ENCODE measurements at places on chromosomes 11 and 22.

- DNase-seq: no peak
Observed at GRCh38 chr22:24401931-24402367, 25.4 kb upstream of the ADORA2A start.

DNA sequence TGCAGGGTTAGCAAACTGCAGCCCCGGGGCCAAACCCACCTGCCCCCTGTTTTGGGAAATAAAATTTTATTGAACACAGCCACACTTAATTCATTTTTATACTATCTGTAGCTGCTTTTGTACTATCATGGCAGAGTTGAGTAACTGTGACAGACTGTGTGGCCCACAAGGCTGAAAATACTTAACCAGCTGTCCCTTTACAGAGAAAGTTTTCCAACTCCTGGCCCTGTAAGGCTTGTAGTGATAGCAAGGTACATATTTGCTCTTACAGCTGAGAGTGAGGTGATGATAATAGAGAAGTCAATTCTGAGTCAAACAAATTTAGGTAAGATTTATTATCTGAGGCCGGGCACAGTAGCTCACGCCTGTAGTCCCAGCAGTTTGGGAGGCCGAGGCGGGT, 87.4 kb upstream of the SLC6A5 start:
- no peak for DNase-seq

- DNase-seq: no peak
Observed at GRCh38 chr11:110565357-110566336, 135.9 kb downstream of the FDX1 start.

- no peak for DNase-seq
Observed at GRCh38 chr11:66981976-66982578, 7.0 kb downstream of the C11orf86 start.

- DNase-seq: no peak
Observed at GRCh38 chr11:97432926-97433325, 1043.1 kb downstream of the JRKL start.

- no peak for DNase-seq
Observed at GRCh38 chr11:100712583-100712982, 25.5 kb downstream of the ARHGAP42 start.

DNA sequence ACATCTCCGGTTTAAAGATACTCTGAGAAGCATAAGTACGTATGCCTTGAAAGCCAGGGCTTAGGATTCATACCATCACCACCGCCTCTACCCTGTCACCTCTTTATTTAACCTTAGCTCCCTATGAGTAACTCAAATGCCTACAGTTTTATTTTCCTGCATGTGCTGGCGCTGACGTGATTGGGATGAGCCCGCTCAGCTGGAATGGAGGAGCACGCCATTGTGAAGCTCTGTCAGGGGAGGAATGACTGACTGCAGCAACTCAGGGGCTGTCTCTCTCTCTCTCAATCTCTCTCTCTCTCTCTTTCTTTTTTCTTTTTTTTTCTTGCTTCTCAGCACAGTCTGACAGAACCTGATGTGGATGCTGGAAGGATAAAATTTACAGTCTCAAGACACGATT, 12.4 kb downstream of the CAVIN3 start:
- no peak for DNase-seq

DNA sequence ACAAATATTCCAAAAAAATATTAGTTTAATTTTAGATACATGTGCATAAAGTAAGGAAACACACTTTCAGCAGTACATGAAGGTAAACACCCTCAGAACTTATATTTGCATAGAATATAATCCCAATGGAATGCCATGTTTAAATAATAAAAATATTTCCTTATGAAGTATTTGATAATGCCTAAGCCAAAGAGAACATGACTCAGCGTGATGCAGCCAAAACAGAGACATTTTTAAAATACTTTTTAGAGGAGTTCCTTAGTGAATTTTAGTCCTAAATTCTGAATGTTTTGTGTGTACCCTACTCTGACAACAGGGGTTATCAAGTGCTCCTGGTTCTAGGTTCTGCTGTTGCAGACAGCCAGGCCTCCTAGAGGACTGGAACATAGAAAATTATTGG, 39.1 kb upstream of the POU2AF2 start:
- no peak for DNase-seq

DNA sequence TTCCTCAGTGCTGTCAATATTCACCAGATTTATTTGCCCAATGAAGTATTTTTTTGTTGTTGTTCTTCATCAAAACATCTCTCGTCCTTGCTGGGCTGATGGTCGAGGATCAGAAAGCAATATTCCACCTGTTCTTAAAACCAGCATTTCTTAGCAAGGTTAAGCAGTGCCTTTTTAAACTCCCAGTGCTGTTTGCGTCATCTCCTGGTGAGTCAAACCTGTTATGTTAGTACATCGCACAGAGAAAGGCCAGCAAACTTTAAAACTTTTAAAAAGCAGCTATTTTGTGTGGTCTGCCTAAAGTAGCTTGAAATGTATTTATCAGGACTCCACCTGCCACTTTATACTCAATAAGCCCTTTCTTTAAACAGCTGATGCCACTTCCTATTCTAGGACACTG, 802.0 kb downstream of the KCNA4 start:
- no peak for DNase-seq

GRCh38 chr22:42340829-42341383, 70.5 kb upstream of the TCF20 start:
- peak; percentile 69 for DNase-seq

DNA sequence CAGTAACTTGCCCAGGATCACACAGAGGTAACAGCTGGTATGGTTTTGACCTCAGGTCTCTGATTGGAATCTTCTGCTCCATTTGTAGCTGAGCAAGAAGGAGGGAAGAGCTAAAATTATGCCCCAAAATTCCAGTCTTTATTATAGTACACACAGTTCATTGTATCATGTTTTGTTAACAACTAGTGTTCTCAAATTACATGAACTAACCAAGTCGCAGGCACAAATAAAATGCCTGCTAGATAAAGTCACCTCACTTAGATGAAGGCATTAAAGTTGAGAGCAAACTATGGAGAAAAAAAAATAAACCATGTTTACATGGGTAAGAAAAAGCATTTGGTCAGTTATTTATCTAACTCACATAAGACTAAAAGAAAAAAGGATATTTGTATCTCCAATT, 58.8 kb downstream of the PDGFD start:
- DNase-seq: no peak

GRCh38 chr22:24836282-24836681, 30.3 kb downstream of the SGSM1 start:
- no peak for DNase-seq

- DNase-seq: no peak
Observed at GRCh38 chr11:87778357-87778756, 396.9 kb downstream of the RAB38 start.

DNA sequence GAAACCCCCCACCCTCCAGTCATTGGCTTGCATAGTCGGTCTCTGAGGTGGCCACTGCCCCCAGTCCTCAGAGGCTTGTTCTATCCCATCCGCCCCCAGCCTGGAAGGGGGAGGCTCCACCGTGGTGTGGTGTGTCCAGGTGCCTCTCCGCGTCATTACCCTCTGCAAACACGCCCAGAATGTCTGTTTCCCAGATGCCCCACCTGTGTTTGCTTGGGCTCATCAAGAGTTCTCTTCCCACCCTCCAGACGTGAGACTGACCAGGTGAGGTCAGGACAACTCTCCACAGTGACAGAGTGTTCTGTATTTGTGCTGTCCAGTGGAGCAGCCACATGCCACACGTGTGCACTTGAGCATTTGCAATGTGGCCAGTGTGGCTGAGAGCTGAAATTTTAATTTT, 24.9 kb downstream of the LRRC10B start:
- no peak for DNase-seq

DNA sequence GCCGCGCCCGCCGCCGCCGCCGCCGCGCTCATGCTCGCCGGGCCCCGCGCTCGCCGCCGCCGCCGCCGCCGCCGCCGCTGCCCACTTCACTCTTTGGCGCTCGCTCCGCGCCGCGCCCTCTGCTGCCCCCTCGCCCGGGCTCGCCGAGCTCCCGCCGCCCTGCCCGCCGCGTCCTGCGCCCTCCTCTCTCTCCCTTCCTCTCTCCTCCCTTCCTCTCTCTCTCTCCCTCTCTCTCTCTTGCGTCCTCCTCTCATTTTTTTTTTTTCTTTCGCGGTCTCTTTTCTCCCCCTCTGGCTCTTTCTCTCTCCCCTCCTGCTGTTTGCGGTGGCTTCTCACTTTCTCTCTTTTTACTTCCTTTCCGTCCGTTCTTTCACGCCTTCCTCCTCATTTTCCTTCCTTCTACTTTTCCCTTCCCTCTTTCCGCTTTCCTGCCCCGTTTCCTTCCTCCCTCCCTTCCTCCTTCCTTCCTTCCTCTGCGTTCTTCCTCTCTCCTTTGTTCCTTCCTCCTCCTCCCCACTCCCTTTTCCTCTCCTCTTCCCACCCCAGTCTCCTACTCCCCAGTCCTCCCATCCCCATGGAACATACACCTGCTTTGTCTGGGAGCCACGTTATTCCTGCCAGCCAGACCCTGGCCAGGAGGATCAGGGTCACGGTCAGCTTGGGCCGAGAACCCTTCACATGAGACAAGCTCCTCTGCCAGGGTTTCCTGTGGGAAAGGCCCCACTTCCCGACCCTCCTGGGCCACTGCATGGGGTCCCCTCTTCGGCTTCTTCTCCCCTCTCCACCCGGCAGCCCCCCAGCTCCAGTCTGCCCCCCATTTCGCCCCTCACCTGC, 19.3 kb upstream of the SHISAL1 start:
- peak; percentile 72 for DNase-seq

DNA sequence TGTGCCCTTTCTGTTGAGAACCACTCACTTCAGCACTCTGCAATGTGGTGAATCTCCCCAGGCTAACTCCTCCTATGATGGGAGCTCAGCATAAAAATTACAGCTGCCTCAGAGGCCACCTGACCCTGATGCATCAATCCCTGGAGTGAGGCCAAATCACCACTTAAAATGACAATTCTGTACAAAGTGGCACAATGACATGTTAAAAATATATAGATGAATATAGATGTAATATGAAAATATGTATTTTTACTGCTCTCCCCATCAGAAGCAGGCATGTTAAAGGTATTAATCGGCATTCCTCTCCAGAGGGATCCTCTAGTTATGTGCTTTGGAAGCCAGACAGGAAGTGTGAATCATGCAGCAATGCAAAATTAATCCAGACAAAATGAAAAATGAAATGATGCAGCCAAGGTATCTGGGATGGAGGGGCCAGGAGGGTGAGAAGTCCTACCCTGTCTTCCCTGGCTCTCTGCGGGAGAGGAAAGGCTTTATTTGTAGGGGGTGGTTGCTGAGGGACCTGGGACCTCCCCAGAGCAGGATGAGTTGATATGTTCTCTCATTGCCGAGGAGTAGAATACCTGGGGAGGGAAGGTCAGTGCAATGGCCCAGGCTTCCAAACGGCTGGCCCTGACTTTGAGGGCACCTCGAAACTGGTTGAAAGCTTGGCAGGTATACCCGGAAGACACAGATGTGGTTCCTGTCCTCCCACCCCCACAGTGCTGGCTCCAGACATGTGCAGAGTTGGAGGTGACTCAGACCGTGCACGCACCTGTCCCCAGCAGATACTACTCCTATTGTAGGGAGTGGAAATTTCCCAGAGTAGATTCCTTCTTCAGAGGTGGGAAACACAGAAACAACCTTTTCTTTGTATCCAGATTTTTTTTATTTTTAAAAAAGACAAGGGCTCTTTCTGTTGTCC, 347.9 kb upstream of the NCAM1 start:
- DNase-seq: no peak

GRCh38 chr11:85774256-85775101, 36.5 kb downstream of the SYTL2 start:
- DNase-seq: no peak

DNA sequence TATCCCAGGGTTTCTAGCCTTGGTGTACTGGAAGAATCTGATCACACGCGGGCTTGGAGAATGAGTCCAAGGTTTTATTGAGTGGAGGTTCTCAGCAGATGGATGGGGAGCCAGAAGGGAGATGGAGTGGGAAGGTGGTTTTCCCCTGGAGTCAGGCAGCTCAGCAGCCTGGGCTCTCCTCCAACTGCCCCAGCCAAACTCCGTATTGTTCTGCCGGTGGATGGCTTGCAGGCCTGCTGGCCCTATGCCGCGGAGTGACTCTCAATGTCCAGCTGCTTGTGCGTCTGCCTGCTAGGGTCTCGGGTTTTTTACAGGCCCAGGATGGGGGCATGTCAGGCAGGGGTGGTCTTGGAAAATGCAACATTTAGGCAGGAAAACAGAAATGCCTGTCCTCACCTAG, 162.4 kb upstream of the LMO1 start:
- no peak for DNase-seq

DNA sequence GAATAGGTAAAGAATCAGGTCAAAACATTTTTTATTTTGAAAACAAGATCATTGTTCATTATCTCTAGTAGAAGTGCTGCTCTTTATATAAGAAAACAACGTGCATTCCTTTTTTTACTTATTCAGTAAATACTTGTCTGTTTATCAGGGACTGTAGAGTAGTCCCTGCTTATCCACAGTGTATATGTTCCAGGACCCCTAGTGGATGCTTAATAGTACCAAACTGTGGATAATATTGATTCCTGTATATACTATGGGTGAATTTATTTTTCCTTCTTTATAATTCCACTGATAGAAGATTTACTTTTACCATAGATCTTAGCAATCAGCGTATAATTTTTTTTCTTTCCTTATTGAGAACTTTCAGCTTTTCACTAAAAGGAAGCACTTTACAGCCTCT, 32.6 kb downstream of the CEP295 start:
- DNase-seq: no peak

Data from right kidney (tissue), 9 donors.